Left lung (tissue), 14 donors: ENCODE measurements at places on chromosomes 6 and 20.

- H3K4me1 ChIP-seq, result no peaks in the 10 kb centered on the region
- H3K4me3 ChIP-seq, result no peak overlapping the region
- no peaks in the 10 kb centered on the region for H3K27me3 ChIP-seq
- DNase-seq, result no peak
Observed at GRCh38 chr6:155222506-155222905, 41.3 kb upstream of the CLDN20 start.

- no peak overlapping the region for H3K4me3 ChIP-seq
- no peaks in the 10 kb centered on the region for H3K27me3 ChIP-seq
- DNase-seq, result no peak
- H3K36me3 ChIP-seq, result no peaks in the 10 kb centered on the region
- no peaks in the 10 kb centered on the region for H3K4me1 ChIP-seq
Observed at GRCh38 chr6:122050242-122050755, 349.2 kb upstream of the HSF2 start.

DNA sequence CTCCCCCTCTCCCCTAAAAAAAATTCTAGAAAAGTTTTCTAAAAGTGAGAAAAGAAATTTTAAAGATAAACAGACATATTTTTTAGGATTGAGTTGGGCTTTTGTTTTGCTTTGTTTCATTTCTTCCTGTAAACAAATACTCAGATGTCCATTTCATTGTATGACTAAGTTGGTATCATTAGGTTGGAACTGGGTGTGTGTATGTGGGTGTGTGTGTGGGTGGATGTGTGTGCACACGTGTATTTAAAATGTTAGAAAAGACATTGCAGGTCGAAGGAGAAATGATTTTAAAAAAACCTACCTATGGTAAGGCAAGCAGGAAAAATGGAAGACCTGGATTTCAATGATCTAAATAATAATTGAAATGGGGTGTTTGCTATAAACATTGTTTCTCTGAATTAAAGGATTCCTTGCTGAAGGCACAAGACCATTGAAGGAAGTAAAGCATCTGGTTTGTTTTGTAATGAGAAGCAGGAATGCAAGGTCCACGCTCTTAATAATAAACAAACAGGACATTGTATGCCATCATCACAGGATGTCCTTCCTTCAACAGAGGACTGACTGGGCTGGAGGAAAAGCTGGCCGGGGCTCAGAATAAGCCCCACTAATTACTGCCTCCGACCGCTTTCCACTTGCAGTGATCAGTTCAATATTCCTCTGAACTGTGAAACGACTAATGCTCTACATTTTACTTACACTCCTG, 996 bp upstream of the PRDM1 start:
- DNase-seq, result no peak
- peak overlapping the region; percentile 87 for H3K27ac ChIP-seq
- no peaks in the 10 kb centered on the region for H3K36me3 ChIP-seq
- no peaks in the 10 kb centered on the region for H3K27me3 ChIP-seq
- peak overlapping the region; percentile 51 for H3K4me3 ChIP-seq

GRCh38 chr20:44856856-44857448, 28.6 kb upstream of the YWHAB start:
- no peaks in the 10 kb centered on the region for H3K27me3 ChIP-seq
- no peak overlapping the region for H3K4me3 ChIP-seq
- H3K27ac ChIP-seq, result no peak overlapping the region
- no peaks in the 10 kb centered on the region for H3K4me1 ChIP-seq
- no peak for DNase-seq

DNA sequence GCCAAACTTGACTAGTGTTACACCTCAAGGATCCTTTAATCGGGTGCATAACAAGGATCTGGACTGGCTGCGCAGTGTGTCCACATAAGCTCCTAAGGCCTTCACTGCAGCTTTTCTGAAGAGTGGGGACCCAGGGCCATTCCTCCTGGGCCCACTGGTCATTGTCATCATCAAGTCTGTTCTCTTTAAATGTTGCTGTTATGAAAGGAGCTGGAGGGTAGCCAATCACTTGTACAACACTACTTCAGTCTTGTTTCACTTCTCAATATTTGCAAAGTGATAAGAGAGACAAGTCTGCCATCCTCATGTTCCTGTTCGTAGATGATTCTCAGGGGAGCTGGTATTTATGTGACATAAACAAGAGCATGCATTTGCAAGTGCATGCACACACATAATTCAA, 149.8 kb downstream of the SYNDIG1 start:
- H3K4me1 ChIP-seq, result no peaks in the 10 kb centered on the region
- H3K36me3 ChIP-seq, result no peaks in the 10 kb centered on the region
- H3K4me3 ChIP-seq, result no peak overlapping the region
- H3K27ac ChIP-seq, result no peak overlapping the region

DNA sequence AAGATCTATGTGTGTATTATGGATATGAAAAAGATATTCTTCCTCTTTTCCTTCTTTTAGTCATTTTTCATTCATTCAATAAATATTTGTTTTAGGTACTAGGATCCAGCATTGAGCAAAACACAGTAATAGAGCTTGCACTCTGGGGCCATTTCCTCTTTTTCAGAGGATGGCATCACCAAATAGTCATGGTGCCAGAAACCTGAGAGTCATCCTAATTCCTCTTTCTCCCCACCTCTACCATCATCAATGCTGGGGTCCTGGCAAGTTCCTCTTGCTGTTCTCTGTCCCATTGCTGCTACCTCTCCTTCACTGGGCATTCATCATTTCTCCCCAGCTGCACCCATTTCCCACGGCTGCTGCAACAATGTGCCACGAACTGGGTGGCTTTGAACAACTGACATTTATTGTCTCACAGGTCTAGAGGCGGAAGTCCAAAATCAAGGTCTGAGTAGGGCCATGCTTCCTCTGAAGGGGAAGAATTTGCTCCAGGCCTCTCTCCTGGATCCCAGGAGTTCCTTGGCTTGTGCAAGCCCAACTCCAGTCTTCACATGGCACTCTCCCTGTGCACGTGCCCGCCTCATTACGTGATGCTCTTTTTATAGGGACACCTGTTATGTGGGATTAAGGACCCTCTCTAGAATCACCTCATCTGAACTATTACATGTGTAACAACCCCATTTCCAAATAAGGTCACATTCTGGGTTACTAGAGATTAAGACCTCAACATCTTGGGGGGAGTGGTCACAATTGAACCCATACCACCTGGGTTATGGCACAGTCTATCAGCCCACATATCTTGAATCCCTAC, 9.5 kb upstream of the IGF2R start:
- no peaks in the 10 kb centered on the region for H3K36me3 ChIP-seq
- DNase-seq, result no peak
- no peak overlapping the region for H3K4me3 ChIP-seq
- no peaks in the 10 kb centered on the region for H3K27me3 ChIP-seq

- no peaks in the 10 kb centered on the region for H3K4me1 ChIP-seq
- no peaks in the 10 kb centered on the region for H3K27me3 ChIP-seq
- H3K36me3 ChIP-seq, result no peaks in the 10 kb centered on the region
- H3K4me3 ChIP-seq, result no peak overlapping the region
- DNase-seq, result no peak
Observed at GRCh38 chr6:130895516-130895915, 68.3 kb downstream of the SMLR1 start.

- H3K4me3 ChIP-seq, result no peak overlapping the region
- no peak overlapping the region for H3K27ac ChIP-seq
- no peak for DNase-seq
- H3K4me1 ChIP-seq, result no peaks in the 10 kb centered on the region
- H3K36me3 ChIP-seq, result no peaks in the 10 kb centered on the region
Observed at GRCh38 chr6:154267508-154268106, 89.0 kb downstream of the IPCEF1 start.

DNA sequence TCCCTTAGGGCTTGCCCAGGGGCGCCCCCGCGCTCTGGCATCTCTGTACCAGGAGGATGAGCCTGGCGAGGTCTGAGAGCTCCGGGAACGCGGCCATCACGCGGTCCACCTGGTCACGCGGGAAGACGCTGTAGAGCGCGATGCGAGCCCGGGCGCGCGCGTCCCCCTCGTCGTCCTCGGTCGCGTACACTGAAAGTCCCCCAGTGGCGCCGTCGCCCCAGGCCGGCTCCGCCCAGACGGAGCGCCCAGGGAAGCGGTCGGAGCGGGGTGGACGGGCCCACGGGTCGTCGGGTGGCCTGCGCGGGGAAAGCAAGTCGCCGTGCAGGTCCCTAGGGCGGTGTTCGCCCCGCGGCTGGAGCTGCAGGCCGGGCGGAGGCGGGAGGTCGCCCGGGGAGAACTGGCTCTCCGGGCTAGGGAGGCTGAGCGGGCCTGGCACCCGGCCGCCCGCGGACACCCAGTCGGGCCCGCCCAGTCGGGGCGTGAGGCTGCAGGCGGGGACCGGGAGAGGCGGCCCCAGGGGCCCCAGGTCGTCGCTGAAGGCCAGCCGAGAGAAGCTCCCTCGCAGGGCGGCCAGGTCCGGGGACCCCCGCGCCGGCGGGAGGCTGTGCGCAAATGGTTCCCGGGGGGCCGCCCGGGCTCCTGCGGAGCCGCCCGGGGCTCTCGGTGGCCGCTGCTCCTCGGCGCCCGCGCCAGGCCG, 34.0 kb downstream of the ZC3H12D start:
- peaks cover 20% of the 10 kb centered on the region for H3K4me1 ChIP-seq
- no peak overlapping the region for H3K27ac ChIP-seq
- peak; percentile 36 for DNase-seq
- peaks cover 6% of the 10 kb centered on the region for H3K27me3 ChIP-seq
- H3K36me3 ChIP-seq, result no peaks in the 10 kb centered on the region

DNA sequence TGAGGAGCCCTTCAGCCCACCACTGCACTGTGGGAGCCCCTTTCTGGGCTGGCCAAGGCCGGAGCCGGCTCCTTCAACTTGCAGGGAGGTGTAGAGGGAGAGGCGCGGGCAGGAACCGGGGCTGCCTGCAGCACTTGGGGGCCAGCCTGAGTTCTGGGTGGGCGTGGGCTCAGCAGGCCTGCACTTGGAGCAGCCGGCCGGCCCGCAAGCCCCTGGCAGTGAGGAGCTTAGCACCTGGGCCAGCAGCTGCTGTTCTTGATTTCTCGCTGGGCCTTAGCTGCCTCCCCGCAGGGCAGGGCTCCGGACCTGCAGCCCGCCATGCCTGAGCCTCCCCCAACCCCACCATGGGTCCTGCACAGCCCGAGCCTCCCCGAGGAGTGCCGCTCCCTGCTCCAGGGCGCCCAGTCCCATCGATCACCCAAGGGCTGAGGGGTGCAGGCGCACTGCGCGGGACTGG, 101.7 kb upstream of the ADGRB3 start:
- no peaks in the 10 kb centered on the region for H3K27me3 ChIP-seq
- no peaks in the 10 kb centered on the region for H3K4me1 ChIP-seq
- no peak overlapping the region for H3K27ac ChIP-seq
- no peaks in the 10 kb centered on the region for H3K36me3 ChIP-seq

DNA sequence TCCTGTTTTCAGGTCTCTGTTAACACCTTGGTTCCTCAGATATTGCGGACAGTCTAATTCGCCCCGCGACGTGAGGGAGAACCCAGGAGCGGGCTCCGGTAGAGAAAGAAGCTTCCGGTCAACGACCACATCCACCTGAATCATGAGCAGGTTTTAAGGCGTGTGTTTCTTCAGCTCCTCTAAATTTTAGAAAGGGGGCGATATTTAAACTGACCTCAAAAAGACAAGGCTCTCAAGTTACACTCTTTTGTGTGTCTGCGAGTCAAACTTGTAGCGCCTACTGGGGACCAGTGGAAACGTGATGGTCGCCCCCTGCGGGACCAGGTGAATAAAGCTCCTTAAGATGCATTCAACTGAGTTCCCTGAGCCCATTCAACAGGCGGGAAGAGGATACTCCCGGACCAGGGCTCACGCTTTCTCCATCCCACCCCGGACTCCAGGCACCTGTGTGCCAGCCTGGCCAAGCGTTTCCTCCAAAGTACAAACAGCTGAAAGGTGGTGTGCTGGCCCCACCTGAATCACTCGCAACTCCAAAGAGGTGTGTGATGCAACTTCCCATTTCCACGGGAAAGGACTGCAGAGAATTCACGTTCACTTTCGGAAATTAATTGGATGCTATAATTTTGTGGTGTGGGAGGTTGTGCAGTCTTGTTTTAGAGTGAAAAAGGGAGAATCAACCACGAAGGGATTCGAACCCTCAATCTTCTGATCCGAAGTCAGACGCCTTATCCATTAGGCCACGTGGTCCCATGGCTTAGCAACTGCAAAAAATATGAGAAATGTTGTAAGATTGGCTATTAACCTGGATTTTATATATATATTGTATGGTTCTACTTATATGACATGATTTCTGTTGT, 17.0 kb downstream of the GPX5 start:
- no peaks in the 10 kb centered on the region for H3K36me3 ChIP-seq
- no peaks in the 10 kb centered on the region for H3K4me1 ChIP-seq
- peaks cover 14% of the 10 kb centered on the region for H3K27me3 ChIP-seq
- peak; percentile 44 for DNase-seq
- peak overlapping the region; percentile 16 for H3K4me3 ChIP-seq
- H3K27ac ChIP-seq, result no peak overlapping the region

DNA sequence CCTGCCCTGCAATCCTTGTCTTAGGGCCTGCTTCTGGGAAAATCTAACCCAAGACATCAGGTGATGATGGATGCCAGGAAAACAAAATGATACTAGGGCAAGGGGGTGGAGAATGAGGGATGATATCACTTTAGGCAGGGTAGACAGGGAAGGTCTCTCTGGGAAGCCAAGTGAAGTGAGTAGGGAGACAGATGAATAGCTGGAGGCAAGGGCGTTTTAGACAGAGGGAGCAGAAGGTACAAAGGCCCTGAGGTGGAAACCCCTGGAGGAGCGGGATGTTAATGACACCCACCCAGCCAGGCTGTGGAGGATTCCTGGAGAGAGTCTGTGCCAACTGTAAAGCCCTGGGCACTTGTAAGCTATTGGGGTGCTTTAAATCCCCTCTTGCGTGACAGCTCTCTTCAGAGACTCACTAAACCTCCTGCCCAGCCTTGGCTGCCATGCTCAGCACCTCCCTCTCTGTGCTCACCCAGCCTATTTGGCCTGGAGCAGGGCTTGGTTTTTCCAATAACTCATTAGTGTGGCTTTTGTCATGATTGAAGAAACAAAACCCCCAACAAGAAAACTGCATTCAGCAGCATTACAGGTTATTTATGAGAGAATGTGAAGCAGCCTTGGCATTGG, 12.4 kb upstream of the MDGA1 start:
- H3K27ac ChIP-seq, result no peak overlapping the region
- no peaks in the 10 kb centered on the region for H3K36me3 ChIP-seq
- H3K27me3 ChIP-seq, result no peaks in the 10 kb centered on the region
- H3K4me3 ChIP-seq, result no peak overlapping the region
- DNase-seq, result no peak
- H3K4me1 ChIP-seq, result peaks cover under 1% of the 10 kb centered on the region

GRCh38 chr6:31634131-31634530, 13.6 kb downstream of the PRRC2A start:
- H3K27me3 ChIP-seq, result no peaks in the 10 kb centered on the region
- H3K36me3 ChIP-seq, result peaks cover 100% of the 10 kb centered on the region
- no peak overlapping the region for H3K27ac ChIP-seq
- no peak for DNase-seq

- H3K36me3 ChIP-seq, result no peaks in the 10 kb centered on the region
- H3K27me3 ChIP-seq, result peaks cover 7% of the 10 kb centered on the region
- H3K27ac ChIP-seq, result no peak overlapping the region
- no peaks in the 10 kb centered on the region for H3K4me1 ChIP-seq
- no peak for DNase-seq
Observed at GRCh38 chr6:474453-475185, 83.1 kb downstream of the IRF4 start.

DNA sequence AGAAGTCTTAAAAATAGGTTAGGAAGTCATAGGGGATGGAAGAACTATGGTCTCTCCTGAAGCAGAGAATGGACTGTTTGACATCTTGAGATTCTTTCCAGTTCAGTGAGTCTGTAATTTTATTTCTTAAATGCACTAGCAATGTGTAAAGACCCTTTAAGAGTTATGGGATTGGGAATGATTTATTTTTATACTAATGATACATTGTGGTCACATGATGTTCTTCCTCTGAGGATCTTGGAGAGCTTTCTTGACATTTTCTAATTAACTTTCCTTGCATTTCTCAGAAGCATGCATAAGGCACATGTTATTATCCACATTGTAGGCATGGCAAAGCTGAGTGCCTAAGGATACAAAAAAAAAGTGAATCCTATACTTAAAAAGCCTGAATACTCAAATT, 507.6 kb upstream of the NRSN1 start:
- no peaks in the 10 kb centered on the region for H3K27me3 ChIP-seq
- H3K4me3 ChIP-seq, result no peak overlapping the region
- H3K4me1 ChIP-seq, result no peaks in the 10 kb centered on the region
